ENCODE measurements at places on chromosomes 7 and 10.

DNA sequence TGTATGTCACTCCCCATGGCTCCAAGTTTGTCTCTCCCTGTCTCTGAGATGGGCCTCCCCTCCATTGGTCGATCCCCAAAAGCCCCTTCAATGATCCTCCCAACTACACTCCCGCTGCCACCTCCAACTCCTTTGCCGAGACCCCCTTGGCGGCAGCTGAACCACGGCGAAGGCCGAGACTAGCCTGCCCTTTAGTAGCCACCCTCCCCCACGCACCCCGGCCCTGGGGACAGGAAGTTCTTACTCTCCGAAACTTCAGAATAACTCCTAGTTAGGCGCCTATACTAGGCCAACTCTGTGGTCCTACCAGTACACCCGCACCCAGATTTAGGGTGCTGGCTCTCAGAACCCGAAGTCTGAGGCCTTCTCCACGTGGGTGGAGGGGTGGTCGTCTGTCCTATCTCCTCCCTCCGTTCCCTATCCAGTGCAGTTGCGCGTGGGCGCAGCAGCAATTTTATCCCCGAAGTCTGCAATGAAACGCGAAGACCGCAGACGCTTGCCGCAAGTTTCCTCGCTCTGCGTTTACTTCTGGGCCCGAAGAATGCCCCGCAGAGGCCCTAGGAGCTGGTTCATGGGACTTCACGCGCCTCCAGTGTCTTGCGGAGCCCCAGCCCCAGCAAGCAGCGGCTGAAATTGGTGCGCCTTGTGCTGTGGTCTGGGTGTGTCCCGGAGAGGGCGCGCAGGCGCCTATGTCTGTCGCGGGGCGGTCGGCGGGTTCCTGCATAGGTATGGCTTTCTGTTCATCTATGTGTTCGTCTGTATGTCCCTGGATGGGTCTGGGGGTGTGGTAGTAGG is 82.6 kb upstream of the SLF2 start:
- DNase-seq: no peak

- no peak for DNase-seq
Observed at GRCh38 chr7:23016345-23017253, 2.7 kb upstream of the HYCC1 start.

DNA sequence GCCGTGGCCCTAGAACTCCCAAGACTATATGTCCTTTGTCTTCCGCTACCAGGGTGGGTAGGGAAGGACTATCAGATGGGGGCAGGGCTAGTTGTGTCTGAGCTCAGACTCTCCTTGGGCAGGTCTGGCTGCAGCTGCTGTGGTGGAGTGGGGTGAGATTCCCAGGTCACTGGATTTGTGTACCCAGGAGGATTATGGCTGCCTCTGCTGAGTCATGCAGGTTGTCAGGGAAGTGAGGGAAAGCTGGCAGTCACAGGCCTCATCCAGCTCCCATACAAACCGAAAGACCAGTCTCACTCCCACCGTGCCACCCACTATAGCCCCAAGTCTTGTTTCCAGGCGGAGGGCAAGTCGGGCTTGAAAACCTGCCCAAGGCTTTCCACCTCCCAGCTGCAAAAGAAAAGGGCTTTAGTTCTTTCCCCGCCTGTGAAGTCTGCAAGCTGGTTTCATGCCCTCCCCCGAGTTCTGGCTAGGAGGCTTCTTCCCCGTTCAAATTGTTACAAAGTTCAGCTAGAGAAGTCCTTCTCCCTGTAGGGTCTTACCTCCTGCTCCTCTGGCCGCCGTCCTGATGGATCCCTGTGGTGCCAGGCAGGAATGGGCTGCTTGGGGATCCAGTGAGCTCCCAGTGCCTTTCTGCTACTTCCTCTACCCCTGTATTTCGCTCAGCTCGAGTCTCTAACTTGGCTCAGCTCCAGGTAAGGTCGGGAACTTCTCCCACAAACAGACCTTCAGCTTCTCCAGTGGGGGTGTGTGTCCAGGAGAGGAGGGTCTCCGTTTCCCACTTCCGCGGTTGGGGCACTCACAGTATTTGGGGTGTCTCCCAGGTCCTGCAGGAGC is 106.8 kb upstream of the FGL2 start:
- peak; percentile 71 for DNase-seq

GRCh38 chr10:373526-374309 is 238.5 kb downstream of the ZMYND11 start:
- DNase-seq: no peak

DNA sequence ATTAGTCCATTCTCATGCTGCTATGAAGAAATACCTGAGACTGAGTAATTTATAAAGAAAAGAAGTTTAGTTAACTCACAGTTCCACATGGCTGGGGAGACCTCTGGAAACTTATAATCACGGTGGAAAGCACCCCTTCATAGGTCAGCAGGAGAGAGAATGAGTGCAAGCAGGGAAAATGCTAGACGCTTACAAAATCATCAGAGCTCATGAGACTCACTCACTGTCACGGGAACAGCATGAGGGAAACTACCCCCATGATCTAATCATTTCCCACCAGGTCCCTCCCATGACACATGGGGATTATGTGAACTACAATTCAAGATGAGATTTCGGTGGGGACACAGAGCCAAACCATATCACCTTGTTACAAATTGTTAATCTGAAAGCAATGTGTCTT is 15.8 kb downstream of the TAS2R39 start:
- DNase-seq: no peak

Data from KBM-7 (cell line).